ENCODE measurements at places on chromosomes 16 and 17. TPM values are rescaled to one million over a fixed set of nuclear protein-coding genes. Genes with fewer than 3 reads are reported as not detected.

DNA sequence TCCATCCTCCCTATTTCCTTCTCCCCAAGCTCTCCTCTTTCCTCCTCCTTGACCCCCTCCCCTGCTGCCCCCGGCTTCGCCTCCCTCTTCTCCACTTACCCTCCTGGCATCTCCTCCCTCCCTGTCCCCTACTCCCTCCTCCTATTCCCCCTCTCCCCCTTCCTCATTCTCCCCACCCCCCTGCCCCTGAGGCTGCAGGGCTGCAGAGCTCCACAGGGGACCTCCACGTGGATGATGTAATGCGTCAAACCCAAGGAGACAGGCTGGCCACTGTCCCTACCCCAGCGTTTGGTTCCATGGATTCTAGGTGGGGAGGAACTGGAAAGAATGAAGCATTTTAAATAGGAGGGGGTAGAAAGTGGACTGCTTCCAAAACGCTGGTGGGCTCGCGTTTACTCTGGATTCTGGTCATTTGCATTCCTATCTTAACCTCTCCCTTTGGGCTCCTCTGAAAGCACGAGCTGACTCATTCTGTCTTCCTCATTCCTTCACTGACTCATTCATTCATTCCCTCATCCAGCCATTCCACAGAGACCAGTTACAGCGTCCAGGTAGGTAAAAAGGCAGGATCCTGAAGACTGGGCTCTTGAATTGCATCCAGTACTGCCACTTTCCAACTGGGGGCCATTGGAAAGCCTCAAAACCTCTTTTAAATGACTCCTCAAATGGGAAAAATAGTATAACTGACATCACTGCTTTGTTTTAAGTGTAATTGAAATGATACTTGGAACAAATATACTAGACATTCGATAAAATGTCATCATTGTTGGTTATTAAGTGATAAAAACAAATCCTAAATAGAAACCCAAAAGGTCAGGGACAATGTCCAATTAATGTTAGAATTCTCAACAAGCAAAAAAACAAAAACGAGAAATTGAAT is 943 bp upstream of the COTL1 start:
- peak overlapping the region; percentile 46 for H3K27ac ChIP-seq
- no peaks in the 10 kb centered on the region for H3K27me3 ChIP-seq
- DNase-seq = no peak
- H3K4me1 ChIP-seq = peaks cover 24% of the 10 kb centered on the region
- no peak overlapping the region for H3K4me3 ChIP-seq
- no peaks in the 10 kb centered on the region for H3K36me3 ChIP-seq

DNA sequence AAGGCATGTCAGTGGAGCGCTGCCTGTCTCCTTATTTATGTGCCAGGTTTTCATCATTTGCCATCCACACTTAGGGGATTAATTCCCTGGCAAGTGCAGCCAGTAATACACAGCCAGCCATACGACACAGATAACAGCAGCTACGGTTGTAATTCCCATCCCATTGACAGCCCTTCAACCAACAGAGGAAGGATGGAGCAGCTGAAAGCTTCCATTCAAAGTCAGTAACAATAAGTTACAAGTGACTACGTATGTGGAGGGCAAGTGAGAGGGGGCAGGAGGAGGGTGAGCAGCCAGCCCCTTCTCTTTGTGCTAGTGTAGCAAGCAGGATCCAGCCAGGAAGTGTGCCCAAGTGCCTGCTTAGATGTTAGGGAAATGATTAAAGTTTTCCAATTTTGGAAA is 53.8 kb upstream of the LYRM9 start:
- no peaks in the 10 kb centered on the region for H3K36me3 ChIP-seq
- no peak for DNase-seq
- H3K27ac ChIP-seq = no peak overlapping the region
- peaks cover 14% of the 10 kb centered on the region for H3K4me1 ChIP-seq

ZSCAN10 gene
- not detected for total RNA-seq

DNA sequence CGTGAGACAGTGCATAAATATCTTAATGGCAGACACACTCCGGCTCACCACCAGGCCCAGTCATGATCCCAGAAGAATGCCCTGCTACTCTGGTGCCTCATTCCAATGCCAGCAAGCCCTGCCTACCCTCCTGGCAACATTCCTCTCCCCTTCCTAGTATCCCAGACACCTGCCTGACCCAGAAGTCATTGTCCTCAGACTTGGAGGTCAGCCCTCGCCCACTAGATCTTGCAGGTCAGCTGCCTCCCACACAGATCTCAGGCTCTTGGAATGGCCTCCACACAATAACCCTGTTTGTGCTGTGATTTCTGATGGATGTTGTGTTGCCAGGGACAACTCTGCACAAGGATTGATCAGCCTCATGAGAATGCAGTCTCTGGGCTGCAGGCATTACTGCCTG is 1.8 kb upstream of the TEX2 start:
- no peak overlapping the region for H3K27ac ChIP-seq
- DNase-seq = no peak
- H3K4me3 ChIP-seq = no peak overlapping the region
- H3K36me3 ChIP-seq = no peaks in the 10 kb centered on the region
- H3K4me1 ChIP-seq = peaks cover 27% of the 10 kb centered on the region
- H3K27me3 ChIP-seq = no peaks in the 10 kb centered on the region

DNA sequence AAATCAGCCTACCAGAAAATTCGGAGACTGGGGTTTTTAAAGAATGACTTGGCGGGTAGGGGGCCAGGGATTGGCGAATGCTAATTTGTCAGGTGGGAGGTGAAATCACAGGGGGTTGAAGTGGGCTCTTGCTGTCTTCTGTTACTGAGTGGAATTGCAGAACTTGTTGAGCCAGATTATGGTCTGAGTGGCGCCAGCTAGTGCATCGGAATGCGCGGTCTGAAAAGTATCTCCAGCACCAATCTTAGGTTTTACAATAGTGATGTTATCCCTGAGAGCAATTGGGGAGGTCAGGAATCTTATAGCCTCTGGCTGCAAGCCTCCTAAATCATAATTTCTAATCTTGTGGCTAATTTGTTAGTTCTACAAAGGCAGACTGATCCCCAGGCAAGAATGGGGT is 762 bp upstream of the RBL2 start:
- H3K4me3 ChIP-seq = no peak overlapping the region
- DNase-seq = peak; percentile 80
- H3K27me3 ChIP-seq = no peaks in the 10 kb centered on the region
- H3K4me1 ChIP-seq = peaks cover 13% of the 10 kb centered on the region
- no peaks in the 10 kb centered on the region for H3K36me3 ChIP-seq
- H3K27ac ChIP-seq = peak overlapping the region; percentile 95

DNA sequence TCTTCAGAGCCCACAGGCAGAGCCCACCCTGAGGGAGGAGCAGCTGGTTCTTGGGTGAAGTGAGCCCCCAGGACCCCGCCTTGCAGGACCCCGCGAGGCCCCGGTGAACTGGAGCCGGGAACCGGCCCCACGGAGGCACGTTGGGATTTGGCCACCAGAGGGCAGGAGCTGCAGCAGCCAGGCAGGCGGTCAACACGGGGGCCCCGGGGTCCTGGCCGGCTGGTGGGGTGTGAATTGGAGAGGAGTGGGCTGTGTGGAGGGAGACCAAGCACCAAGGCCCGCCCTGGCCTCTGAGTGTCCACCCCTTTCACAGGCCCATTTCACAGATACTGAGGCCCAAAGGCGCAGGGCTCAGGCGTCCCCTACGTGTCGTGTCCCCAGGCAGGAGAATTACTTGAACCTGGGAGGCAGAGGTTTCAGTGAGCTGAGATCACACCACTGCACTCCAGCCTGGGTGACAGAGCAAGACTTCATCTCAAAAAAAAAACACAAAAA is 2.2 kb downstream of the DPEP1 start:
- no peak overlapping the region for H3K4me3 ChIP-seq
- no peak overlapping the region for H3K27ac ChIP-seq
- no peak for DNase-seq

KRT28 gene
- not detected for total RNA-seq

DNA sequence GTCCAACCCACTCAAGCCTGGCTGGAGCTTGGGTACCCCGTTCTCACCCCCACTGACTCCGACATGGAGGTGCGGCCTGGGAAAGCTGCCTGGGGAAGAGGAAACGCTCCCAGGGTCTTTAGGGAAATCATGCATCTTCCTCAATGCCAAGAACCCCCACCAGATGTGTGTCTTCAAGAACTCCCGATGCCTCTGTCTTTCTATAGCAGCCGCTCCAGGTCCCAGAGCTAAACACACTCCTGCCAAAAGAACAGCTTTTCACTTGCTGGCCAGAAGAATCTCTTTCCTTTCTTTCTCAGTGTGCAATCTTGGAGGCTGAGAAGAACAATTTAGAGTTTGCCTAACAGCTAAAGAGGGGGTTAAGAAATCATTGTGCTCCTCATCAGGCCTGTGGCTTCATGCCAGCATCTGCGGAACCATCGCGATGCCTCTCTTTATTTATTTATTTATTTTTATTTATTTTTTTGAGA is 41.1 kb upstream of the MTSS2 start:
- DNase-seq = no peak
- no peaks in the 10 kb centered on the region for H3K27me3 ChIP-seq
- H3K27ac ChIP-seq = peak overlapping the region; percentile 88
- H3K36me3 ChIP-seq = peaks cover 4% of the 10 kb centered on the region
- H3K4me1 ChIP-seq = peaks cover 16% of the 10 kb centered on the region

MIS12 gene
- total RNA-seq = 29.7 TPM

DNA sequence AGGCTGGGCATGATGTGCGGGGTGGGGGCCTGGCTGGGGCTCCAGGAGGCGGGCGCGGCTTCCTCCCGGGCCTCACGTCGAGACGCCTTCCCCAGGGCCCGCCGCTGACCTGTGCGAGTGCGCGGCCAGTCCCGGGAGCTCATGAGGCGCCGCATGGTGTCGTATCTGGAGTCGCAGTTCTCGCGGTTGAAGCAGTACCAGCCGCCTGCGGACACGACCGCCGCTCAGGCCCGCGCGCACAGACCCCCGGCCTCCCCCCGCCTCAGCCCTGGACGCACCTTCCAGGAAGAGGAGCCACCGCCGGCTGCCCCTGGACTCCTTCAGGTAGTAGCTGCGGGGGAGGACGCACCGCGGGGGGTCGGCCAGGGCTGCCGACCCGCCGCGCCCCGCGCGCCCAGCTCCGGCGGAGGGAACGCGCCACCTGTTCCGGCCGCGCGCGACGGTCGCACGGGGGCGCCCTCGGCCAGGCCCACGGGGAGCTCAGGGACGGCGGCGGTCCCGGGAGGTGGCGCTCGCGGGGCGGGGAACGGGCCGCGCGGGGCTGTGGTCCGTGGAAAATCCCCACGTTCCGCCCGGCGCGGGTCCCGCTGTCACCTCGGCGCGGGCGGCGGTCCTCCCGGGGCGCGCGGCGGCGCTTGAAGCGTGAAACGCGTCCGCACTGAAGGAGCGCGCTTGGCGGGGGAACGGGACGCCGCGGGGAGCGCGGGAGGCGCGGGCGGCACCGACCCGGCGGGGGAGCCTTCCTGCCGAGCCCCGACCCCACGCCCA is 1.4 kb downstream of the NOTUM start:
- H3K27ac ChIP-seq = no peak overlapping the region
- peak; percentile 64 for DNase-seq
- no peaks in the 10 kb centered on the region for H3K36me3 ChIP-seq
- H3K4me1 ChIP-seq = peaks cover 23% of the 10 kb centered on the region
- peak overlapping the region; percentile 24 for H3K4me3 ChIP-seq

DNA sequence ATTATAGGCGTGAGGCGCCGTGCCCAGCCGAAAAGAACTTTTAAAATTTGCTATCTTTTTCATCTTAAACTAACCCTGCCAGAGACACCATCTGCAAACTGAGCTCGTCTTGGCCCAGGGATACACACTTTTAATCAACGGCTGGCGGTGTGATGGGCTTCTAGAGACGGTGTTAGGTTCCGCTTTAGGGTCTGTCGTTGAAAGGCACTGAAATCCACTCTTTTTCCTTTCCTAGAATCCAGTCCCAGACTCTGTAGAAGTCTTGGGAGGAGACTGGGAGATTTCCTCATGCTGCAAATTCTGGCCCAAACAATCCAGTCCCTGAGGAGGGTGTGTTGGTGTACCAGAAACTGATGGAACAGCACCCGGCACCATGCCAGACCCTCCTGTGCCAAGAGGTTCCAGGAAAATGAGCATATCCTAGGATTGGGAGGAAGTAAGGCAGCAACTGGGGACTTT is 52.0 kb upstream of the TEX2 start:
- H3K4me1 ChIP-seq = no peaks in the 10 kb centered on the region
- no peak overlapping the region for H3K4me3 ChIP-seq
- peak; percentile 83 for DNase-seq
- H3K27me3 ChIP-seq = no peaks in the 10 kb centered on the region
- H3K27ac ChIP-seq = peak overlapping the region; percentile 65

HIGD1B gene
- not detected for total RNA-seq

- H3K4me3 ChIP-seq = no peak overlapping the region
- H3K4me1 ChIP-seq = peaks cover 5% of the 10 kb centered on the region
- H3K27ac ChIP-seq = peak overlapping the region; percentile 44
- no peaks in the 10 kb centered on the region for H3K27me3 ChIP-seq
- no peaks in the 10 kb centered on the region for H3K36me3 ChIP-seq
- DNase-seq = peak; percentile 47
Observed at GRCh38 chr16:456891-457483, 31.5 kb downstream of the RAB11FIP3 start.

DNA sequence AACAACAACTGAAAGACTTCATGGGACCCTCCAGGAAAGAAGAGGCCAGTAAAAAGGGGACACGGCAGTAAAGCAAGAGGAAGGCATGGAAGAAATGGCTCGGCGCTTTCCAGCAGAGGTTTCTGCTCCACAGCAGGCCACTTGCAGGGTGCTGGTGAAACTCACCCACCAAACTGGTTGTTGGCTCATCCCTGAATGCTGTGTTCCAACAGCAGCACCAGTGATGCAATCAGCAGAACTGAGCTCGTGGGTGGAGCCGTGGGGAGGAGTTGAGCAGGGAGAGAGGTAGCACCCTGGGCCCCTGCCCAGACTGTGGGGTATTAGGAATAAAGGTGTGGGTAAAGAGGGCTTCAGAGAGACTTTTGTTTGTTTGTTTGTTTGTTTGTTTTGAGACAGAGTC is 62.8 kb upstream of the ADCY9 start:
- no peak overlapping the region for H3K27ac ChIP-seq
- no peaks in the 10 kb centered on the region for H3K36me3 ChIP-seq
- peak; percentile 33 for DNase-seq

GNAO1 gene
- total RNA-seq = 1.7 TPM

- H3K4me3 ChIP-seq = no peak overlapping the region
- no peak overlapping the region for H3K27ac ChIP-seq
- peaks cover 8% of the 10 kb centered on the region for H3K4me1 ChIP-seq
- H3K36me3 ChIP-seq = no peaks in the 10 kb centered on the region
- no peaks in the 10 kb centered on the region for H3K27me3 ChIP-seq
Observed at GRCh38 chr16:9595393-9595792, 503.9 kb downstream of the HAPSTR1 start.

GRCh38 chr16:3047387-3047720 is 993 bp downstream of the MMP25 start:
- H3K4me3 ChIP-seq = no peak overlapping the region
- H3K36me3 ChIP-seq = no peaks in the 10 kb centered on the region
- H3K4me1 ChIP-seq = peaks cover 10% of the 10 kb centered on the region
- H3K27me3 ChIP-seq = peaks cover 31% of the 10 kb centered on the region

DNAI2 gene
- total RNA-seq = not detected
